ENCODE measurements at places on chromosomes 6 and 20.
A peak's percentile ranks its signal among the peaks of the same experiment; 100 is the strongest.

DNA sequence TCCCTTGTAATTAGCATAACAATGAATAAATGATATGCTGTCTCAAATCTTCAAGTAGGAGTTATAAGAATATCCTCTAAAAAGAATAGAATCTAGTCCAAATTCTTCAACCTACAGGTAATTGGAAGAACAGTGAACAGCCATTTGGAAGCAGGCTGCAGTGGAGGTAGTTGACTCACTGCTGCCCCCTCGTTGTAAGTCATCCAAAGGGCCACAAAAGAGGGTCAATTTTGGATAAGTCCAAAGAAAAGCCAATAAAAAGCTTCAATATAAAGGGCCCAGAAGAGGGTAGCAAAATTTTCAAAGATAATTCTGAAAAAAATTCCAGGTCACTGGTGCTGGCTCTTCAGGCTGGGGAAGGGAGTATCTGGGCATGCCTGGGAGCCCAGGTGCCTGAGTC lies 60.8 kb upstream of the SSTR4 start:
- peak; percentile 23 for DNase-seq

- DNase-seq: peak; percentile 24
These were observed 519 bp downstream of the MTRF1L start for GRCh38 chr6:153001767-153002612.

DNA sequence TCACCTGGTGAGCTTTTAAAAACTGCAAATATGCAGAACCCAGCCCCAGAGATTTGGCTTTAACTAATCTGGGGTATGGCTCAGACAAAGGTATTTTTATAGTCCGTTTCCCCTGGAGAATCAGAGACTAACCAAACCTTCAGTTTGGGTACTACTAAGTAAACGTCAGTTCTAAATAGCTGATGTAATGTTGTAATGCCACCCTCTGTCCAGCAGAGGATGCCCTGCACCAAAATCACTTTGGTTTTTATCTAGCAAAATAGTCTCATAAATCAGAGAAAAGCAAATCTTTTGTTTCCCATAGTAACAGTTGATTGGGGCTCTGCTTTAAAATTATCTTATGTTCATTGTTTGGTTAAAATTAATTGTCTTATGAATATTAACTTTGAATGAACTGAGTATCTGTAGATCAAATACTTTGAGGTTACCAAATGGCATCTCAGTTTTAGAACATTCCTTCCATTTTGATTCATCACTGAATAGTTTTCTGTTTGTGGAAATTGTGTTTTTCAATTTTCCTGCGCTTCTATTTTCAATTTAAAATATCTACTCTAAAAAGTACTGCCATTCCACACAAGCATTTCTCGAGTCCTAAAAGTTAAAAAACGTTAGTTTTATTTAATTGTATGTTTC lies 278.3 kb upstream of the PLCB4 start:
- peak; percentile 64 for DNase-seq

DNA sequence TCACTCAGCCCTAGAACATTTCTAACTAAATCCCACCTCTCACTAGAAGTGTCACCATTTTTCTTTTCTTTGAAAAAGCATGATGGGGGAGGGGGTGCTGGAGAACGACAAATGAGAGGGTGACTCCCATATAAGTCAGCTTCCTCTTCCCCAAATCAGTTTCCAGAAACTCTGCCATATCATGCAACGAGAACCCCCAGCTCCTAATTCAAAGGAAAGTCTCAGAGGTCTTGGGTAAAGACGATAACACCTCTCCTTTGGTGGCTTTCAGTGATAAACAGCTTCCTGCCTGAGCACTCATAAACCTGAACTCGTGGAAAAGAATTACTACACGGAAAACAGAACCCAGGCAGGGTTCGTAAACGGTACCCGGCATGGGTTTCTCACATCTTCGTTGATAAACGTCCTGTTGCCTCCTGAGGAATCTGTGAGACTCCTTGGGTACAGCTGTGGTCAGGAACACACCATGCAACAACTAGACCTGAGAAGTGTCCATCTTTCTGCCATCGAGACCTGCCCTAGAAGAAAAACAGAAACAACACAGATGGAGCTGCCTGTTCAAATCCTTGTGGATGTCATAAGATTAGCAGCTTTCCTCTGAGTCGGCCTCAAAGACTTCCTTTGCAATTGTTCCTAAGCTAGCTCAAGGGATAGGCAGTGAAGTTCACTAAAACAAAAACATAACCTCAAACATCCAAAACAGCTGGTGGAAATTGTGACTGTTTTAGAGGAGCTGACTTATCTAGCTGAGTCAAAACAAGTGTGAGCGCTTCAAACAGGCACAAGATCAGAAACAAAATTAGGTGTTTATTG lies 185.8 kb upstream of the PRDM1 start:
- DNase-seq: peak; percentile 89

DNA sequence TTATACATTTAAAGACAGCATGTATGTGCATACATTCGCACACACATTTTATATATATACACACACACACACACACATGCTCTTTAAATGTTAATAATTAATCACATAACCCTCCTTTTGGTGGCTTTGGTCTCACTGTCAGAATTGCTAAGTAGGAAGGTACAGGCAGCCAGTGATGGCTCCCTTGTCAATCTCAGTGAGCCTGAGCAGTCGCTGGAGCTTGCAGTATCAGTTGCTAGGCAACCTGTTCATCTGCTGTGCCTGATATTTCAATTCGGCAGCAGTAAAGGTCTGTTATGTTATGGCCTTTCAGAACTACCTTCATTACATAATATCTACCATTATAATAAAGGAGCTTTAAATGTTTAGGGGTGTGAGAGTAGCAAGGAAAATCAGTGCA lies 374.3 kb downstream of the LMBRD1 start:
- DNase-seq: no peak

Data from EH (cell line).